ENCODE measurements at places on chromosomes 3 and 15.

- DNase-seq, result no peak
These were observed 200.1 kb downstream of the TLE3 start for GRCh38 chr15:69897471-69898237.

- no peak for DNase-seq
These were observed 59.5 kb downstream of the SNRK start for GRCh38 chr3:43345877-43346276.

- no peak for DNase-seq
These were observed 349.3 kb upstream of the SOX2 start for GRCh38 chr3:181362378-181362777.

DNA sequence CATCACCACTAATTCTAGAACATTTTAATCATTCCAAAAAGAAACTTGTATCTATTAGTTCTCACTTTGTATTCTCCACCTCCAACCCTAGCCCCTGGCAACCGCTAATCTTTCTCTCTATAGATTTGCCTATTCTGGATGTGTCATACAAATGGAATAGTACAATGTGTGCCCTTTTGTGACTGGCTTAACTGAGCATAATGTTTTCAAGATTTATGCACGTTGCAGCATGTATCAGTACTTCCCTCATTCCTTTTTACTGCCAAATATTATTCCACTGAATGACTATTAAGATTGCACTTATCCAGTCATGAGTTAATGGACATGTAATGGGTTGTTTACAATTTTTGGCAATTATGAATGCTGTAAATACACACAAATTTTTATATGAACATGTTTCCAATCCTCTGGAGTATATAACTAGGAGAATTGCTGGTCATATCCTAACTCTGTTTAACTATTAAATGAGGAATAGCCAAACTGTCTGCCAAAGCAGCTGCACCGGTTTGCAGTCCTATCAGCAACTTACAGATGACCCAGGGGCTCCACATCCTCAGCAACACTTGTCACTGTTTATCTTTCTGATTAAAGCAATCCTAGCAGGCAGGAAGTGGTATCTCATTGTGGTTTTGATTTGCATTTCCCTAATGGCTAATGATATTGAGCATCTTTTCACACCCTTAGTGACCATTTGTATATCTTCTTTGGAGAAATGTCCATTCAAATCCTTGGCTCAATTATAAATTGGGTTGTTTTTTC is 42.9 kb downstream of the DCUN1D1 start:
- DNase-seq, result no peak

DNA sequence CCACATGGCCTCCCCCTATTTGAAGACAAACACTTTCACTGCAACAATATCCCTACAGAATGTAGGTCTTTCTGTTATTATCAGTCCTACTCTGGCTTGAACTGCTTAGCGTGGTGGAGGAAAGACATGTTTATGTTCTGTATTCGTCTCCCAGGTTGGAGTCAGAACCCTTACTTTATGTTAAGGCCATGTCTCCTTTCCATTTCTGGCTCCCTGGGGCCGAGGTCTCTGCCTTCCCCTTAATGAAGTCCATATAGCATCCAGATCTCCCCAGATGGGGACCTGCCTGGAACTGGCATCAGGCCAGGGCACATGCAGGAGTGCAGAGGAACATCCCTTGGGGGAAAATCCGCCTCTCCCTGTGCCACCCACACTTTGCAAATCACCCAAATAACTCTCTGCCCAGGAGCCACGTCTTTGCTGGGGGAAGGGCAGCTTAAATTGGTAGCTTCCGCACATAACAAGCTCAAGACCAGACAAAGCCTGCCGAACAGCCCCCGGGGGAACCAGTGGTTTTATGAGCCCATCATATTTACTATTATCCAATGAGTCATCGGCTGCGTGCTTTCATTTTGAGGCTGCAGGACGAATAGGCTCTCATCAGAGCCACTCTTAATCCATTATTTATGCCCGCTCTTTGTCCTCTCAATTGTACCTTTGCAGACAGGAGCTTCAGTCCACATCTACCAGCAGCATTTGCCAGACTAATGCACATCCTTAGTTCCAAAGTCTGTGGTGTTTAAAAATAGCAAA is 237.0 kb downstream of the UACA start:
- DNase-seq, result no peak

DNA sequence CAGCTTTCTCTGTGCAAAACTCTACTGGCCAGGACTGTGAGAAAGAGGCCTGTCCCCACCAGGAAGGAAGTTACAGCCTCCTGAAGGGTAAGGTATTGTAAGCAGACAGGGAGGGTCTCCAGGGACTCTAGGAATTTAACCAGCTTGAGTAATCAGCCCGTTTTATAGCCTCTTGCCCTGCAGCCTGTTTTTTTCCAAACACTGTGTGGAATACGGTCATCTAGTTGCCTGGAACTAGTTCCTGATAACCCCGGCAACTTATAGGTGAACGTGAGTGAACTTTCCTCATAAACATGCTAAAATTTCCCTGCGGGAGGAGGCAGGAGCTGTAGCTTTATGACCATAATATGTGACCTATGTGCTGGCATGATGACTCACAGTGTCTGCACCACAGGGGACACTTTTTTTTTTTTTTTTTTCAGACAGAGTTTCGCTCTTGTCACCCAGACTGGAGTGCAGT is 60.1 kb upstream of the DAZL start:
- no peak for DNase-seq

GRCh38 chr15:52037889-52038505 is 19.0 kb downstream of the MAPK6 start:
- no peak for DNase-seq

DNA sequence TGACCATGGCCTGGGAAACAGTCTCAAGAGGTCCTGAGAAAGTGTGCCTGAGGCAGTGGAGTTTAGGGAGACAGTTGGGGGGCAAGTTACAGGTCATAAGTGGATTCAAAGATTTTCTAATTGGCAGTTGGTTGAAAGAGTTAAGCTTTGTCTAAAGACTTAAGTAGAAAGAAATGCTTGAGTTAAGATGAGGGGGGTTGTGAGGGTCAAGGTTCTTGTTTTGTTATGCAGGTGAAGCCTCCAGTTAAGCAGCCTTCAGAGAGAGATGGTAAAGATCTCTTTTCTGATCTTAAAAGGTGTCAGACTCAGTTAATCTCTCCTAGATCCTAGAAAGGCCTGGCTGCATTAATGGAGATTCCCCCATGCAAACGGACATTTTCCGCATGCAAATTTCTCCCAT is 356.3 kb upstream of the C2CD4B start:
- peak; percentile 84 for DNase-seq

GRCh38 chr15:91263632-91264531 is 163.8 kb downstream of the SV2B start:
- no peak for DNase-seq

- no peak for DNase-seq
These were observed 69.2 kb downstream of the MEIS2 start for GRCh38 chr15:37031198-37031597.

- DNase-seq, result no peak
These were observed 445.6 kb upstream of the FRG2C start for GRCh38 chr3:75218577-75218976.

- DNase-seq, result no peak
These were observed 61.4 kb upstream of the ZNF280D start for GRCh38 chr15:56794553-56795329.

DNA sequence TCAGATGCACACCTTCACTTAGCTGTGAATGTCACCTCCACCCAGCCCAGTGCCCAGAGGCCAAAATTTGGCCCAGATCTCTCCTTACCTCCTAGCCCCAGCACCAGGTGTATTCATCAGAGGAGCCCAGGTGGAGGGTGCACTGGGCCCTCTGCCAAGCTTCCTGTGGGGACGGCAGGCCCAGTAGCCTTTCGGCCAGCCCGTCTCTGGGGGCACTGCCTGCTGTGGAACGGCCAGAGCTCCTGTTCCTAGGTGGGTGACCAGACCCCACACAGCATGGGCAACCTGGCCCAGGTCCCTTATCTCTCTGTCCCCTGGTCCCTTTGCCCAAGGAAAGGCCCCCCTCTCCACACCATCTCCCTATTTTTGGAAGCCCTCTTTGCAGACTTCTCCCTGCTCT is 67.8 kb downstream of the AAGAB start:
- DNase-seq, result no peak

DNA sequence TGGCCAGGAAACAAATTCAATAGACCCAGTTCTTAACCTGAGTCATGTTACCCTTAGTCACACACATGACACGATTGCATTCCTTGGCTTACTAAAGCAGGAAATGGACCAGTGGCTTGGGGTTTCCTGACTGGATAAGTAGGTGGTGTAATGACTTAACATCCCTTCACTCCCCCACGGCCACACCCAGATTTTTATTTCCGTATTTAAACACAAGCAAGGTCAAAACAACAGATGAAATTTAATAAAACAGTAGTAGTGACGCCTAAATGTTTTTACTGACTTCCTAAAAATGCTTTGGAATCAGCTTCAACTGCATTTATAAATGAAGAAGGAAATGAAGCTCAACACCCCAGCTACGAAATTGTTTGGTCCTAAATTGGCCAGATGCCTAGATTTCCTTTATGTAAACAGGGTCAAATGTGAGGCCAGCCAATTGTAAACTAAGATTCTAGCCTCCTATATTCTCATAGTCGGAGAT is 324.3 kb downstream of the CHST2 start:
- DNase-seq, result no peak

DNA sequence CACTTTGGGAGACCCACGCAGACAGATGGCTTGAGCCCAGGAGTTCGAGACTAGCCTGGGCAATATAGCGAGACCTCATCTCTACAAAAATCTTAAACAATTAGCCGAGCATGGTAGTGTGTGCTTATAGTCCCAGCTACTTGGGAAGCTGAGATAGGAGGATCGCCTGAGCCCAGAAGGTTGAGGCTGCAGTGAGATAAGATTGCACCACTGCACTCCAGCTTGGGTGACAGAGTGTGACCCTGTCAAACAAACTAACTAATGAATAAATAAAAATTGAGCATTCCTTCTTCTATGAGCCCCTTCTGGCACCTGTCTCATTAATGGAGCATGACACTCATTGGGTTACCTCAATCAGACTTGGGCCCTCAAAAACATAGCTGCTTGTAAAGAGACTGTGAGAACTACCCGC is 7.5 kb downstream of the ZDHHC3 start:
- DNase-seq, result no peak

GRCh38 chr3:183922421-183922820 is 37.7 kb upstream of the PARL start:
- no peak for DNase-seq

DNA sequence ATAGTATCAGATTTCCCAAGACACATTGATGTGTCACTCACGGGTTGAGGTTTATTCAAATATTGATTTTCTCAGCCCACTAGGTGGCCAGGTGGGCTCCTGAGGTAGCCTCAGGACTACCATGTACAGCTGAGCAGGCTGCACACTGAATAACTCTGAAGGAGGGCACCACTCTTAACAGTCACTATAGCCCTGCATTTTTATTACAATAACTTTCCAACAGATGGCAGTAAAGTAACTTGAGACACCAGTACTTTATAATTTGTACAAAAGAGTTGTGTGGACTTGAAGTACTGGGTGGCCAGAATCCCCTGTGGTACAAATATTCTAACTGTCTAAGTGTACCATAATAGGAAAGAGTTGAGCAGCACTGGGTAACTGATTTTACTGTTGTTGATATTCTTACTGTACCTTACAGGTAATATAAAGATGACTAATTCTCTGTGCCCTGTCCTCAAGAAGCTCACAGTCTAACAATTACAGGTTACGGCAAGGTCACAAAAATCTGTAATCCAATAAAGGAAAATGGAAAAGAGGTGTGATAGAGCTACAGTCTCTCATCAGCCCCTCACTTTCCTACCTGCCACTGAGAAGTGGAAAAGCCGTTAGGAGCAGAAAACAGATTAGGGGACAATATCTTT is 76.0 kb downstream of the ETFA start:
- no peak for DNase-seq

GRCh38 chr15:69060041-69060481 is 45.6 kb downstream of the NOX5 start:
- DNase-seq, result no peak

DNA sequence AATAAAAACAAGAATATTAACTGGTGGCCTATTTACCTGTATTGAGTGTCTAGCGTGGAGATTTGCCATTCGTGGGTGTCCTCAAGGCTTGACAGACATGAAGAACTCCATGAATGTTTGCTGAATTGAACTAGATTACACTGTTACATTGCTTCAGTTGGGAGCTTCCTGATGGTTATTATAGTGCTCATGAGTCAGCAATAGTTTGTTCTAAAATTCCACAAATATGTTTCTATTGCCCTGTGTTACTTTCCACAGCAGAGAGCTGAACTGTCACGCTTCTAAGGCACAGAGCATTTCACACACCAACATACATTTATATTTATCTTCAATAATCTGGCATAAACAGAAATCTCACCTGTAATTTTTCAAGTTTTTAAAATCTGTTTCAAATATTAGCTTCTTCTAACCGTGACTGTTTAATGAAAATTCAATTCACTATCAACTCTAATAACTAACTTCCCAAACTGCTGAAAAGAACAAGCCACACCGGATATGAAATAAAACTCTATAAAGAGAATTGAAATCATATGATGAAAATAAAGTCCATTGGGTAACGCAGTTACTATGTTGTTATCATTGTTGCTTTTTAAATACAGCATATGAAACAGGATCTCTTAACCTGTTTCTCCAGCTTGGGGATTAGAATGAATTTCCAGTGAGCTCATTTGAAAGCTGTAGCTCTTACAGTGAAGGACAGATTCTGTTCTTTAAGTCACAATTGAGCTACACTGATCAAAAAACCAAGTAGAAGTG is 61.2 kb upstream of the MCF2L2 start:
- no peak for DNase-seq

- DNase-seq, result no peak
These were observed 25.5 kb upstream of the SNRPA1 start for GRCh38 chr15:101320501-101321052.

DNA sequence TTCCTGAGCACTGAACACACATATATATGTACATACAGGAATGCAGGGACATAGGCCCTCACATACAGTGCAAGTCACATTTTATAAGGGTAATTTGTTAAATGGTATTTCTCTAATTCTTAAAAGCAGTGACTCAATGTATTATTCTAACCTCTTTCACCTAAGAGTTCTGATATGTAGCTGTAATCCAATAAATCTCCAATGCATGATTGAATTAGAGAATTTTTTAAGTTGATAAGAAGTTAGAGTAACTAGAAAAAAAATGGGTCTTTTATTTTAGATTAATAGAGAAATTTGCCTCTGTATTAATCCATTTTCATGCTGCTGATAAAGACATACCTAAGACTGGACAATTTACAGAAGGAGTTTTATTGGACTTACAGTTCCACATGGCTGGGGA is 98.2 kb downstream of the RBMS3 start:
- no peak for DNase-seq

DNA sequence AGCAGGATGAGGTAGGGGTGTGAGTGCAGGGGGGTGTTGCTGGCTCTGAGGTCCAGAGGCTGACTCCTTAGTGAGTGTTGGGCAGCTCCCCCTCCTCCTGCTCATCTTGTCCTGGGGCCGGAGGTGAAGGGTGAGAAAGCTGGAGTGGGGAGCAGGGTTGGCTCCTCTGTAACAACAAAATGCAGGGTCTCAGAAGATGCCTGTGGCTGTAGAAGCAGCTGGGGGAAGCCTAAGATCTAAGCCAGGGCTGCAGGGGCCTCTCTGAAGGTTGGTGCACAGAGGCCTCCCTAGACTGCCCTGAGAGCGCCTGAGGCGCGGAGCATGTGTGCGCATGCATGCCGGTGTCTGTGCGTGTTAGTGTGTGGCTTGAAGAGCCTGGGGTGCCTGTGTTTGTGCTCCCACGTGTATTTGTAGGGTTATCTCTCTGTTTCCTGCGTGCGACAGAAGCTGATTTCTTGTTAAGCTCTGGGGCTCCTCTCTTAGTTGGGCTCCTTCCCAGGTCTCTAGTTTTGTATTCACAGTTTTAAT is 5.3 kb upstream of the HDAC11 start:
- DNase-seq, result no peak

Measured in NT2/D1 (cell line).